ENCODE measurements at places on chromosomes 4 and X.

GRCh38 chrX:10633722-10634121 lies 13.3 kb upstream of the MID1 start:
- DNase-seq = no peak

DNA sequence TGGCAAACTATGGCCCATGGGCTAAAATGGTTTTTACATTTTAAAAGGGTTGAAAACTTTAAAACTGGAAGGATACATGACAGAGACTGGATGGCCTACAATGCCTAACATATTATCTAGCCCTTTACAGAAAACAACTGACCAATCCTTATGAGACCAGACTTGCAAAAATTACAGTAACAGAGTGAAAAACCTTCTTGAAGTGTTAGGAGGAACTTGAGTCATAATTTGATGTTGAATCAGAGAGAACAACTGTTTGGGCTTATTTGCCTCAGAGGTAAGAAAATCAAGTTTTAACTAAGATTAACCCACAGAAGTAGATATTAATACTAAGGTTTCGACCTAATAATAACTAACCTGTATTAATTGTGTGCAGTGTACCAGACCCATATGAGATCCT lies 12.4 kb upstream of the NAP1L5 start:
- no peak for DNase-seq

DNA sequence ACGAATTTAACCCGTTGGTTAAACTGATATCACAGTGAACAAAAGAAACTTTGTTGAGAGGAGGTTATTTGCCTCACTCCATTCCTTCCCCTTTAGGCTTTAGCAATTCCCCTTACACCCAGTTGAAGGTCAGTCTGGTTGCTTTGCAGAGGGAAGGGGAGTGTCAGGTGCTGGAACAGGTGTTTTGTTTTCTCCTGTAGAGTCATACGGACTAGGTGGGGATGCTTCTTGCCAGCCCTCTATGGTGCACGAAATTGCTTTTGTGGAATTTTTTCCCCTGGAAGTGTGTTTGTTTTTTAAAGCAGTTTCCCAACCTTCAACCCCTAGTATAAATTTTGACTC lies 33.1 kb downstream of the DLG3 start:
- DNase-seq = no peak

GRCh38 chr4:120801137-120801758 lies 121.3 kb downstream of the PRDM5 start:
- no peak for DNase-seq

DNA sequence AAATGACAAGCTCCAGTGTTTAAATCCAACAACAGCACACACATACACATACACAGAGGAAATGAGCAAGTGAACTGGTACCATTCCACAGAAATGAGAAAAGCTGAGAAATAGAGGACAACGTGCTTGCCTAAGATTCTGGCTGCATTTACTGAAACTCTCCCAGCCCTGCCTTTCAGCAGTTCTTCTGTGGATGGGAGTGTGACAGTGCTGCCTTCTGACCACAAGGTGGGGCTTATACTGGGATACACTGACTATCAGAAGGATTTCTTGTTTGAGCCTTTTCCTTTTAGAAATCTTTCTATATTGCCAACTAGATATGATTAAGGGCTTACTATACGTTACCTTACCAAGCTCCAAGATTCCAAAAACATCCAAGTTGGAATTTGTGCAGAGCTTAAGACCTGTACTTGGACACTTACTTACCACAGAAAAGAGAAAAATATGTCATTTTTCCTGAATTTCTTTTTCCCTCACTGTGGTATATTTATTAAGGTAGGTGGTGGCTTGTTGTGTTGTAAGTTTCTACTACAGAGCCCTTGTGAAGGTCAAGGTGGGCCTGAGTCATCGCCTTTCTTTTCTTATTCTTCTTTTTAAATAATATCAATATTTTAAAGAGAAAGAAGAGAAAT lies 10.7 kb upstream of the CXCL8 start:
- no peak for DNase-seq

DNA sequence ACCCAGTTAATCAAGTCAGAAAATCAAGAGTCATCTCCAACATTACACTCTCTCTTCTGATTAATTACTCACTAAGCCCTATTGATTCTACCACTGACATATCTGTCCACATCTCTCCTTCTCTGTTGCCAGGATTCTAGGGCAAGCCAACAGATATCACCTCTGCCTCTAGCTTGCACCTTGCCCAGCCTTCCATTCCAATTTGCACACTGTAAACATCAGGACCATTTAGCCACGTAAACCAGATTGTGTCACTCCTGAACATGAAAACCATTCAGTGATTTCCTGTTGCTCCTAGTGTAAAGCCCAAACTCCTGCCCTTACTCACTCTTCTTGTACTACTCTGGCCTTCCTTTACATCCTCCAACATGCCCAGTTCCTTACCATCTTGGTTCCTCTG lies 68.0 kb upstream of the PLS3 start:
- DNase-seq = no peak

DNA sequence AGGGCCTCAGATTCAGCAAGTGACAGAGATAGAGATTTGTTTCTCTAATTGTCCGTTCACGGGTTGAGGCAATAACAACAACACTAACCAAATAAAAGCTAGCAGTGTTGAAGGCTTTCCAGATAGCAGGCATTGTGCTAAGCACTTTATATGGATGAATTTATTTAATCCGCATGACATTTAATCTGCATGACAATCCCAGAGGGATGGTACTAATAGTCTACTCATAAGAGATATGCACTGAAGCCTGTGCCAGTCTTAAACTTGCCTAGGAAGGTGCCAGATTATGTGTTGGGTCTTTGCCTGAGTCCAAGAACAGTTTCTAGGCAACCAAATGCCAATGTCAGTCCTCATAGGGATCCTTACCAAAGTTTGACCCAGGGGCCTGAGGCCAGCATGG lies 37.7 kb upstream of the FAT1 start:
- no peak for DNase-seq

GRCh38 chrX:100379388-100379986 lies 30.6 kb downstream of the PCDH19 start:
- DNase-seq = no peak

GRCh38 chr4:6777636-6778281 lies 4.8 kb upstream of the KIAA0232 start:
- DNase-seq = no peak

DNA sequence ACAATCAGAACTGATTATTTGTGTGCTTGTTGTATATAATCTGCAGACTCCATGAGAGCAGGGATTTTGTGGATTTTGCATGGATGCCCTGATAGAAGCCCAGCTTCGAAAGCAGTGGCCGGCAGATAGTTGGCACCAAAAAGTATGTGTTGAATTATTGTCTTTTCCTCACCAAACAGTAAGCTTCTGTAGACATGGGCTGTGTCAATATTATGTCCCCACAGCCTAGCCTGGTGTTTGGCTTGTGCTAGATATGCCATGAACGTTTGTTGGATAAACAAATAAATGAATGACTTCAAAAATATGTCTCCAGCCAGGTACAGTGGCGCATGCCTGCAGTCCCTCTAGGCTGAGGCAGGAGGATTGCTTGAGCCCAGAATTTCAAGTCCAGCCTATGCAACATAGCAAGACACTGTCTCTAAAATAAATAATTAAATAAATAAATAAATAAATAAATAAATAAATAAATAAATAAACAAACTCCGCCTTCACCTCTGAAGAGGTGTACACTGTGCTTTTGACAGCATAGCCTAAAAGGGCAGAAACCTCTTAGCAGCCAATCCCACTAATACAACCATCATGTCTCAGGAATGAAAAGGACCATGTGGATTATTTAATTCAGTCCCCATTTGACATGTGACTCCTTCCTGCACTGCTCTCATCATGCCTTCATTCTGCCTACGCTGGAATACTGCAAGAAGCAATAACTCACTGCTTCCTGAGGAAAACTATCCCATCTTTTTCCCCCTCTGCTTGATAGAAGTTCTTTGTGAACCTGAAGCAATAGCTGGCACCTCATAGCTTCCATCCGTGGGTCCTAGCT lies 335.2 kb downstream of the FBXW7 start:
- no peak for DNase-seq

DNA sequence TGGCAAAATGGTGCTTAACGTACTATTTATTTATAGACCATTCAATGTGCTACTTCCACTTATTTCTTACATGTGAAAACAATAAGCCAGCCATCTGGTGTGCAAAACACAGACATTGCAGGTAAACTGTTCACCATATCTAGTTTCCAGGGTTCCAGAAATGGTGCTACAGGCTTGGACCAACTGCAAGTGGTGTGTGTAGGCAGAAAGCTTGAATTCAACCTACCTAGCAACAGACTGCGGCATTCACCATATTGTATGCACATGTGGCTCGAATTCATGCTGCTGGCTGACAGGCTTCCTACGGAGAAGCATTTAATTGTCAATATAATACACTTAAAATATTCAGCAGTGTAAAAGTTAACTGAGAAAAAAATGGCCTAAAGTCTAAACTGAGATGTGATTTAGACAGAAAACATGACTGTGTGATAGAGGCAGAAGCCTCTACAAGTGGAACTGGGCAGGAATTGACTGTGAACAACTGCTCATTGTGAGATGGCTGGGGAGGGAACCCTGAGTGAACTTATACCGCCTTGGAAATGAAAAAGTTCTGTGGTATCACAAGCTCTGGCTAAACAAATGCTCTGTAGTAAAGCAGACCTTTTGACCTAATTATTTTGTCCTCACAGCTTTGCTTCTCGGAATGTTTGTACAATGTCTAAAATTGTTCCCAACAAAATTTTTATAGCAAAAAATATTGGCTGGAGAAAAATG lies 434.7 kb downstream of the GRIA2 start:
- no peak for DNase-seq

- DNase-seq = no peak
These were observed 99.2 kb upstream of the TENM3 start for GRCh38 chr4:182143822-182144625.

GRCh38 chr4:7760706-7761105 lies 179.0 kb downstream of the AFAP1 start:
- DNase-seq = no peak

GRCh38 chr4:81792521-81792920 lies 320.8 kb upstream of the RASGEF1B start:
- DNase-seq = no peak

GRCh38 chr4:129261584-129261983 lies 165.6 kb downstream of the C4orf33 start:
- DNase-seq = no peak

- DNase-seq = no peak
These were observed 220.1 kb upstream of the PSAPL1 start for GRCh38 chr4:7654550-7655445.

DNA sequence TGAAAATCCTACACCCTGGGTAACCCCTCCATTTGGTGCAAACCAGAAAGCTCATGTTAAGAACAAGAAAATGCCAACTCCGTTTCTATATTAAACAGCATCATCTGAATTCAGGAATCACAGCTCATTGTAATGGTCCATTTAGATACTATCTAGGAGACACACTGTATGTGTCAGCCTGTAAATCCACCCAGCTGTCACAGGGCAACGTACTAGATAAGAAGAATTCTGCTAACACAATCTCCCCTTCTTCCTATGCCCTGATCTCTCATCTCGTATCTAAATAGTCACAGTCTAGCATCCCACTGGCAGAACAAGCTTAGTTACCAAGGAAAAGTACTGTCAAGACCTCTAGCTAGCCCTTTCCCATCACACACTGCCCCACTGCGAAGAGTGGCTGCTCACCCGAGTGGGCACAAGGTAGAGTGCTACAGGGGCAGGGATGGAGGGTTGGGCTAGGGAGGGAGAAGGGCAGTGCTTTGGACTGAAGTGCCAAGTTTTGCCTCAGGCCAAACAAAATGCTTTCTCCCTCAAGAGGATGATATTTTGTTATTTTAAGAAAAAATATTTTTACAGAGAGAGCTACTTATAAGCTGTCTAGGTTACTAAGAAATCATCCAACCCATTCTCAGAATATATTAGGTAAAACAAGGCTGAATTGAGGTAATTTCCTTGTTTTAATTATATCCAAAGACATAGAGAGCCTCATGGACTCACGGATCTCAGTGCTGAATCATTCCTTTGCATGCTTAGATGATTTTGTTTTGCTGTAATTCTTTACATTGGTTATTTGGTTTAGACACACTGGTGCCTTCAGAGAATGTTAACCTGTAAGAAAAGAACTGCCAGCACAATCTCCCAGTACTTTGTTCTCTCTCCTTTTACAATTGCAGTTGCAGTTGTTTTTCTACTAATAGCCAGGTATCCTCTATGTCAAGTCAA lies 196.6 kb downstream of the PRDM5 start:
- DNase-seq = no peak

GRCh38 chr4:1305781-1306455 lies 16.2 kb downstream of the MAEA start:
- peak; percentile 44 for DNase-seq

DNA sequence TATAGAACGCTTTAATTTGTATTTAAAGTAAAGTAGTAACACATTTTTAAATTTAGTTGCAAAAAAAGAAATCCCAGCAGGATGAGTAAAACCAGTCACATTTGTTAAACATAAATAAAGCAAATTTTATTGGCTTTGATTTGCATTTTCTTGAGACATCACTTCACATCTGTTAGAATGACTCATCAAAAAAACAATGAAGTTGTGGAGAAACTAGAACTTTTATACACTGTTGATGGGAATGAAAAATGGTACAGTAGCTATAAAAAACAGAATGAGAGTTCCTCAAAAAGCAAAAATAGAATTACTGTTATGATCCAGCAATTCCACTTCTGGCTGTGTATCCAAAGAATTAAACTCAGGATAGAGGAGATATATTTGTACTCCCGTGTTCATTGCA lies 454.0 kb upstream of the KLHL4 start:
- no peak for DNase-seq

- DNase-seq = no peak
These were observed 20.5 kb downstream of the DDIT4L start for GRCh38 chr4:100169491-100170485.

- DNase-seq = no peak
These were observed 87.4 kb upstream of the TENM3 start for GRCh38 chr4:182155806-182156205.

GRCh38 chr4:25727711-25728493 lies 72.3 kb downstream of the SLC34A2 start:
- no peak for DNase-seq

- DNase-seq = no peak
These were observed 183.7 kb downstream of the EVC2 start for GRCh38 chr4:5524446-5525299.

- DNase-seq = no peak
These were observed 868.9 kb downstream of the PDHA2 start for GRCh38 chr4:96708766-96709165.

DNA sequence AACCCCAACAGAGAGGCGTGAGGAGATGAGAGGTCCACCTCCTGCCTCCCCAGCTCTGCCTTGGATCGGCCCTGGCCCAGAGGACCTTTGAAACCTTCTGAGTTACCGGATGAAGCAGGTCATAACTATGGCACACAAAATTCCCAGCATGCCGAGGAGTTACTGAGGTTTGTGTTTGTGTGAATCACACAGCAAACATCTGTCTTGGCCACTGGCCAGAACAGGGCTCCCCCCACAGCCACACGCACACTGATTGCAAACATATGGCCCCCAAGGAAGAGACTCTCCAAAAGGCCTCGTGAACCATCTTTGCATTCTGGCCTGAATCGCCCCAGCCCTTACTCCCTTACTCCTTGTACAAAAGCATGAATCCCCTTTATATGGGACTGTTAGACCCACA lies 18.9 kb downstream of the RPS4X start:
- no peak for DNase-seq

GRCh38 chr4:126697748-126698147 lies 935.0 kb upstream of the INTU start:
- no peak for DNase-seq

GRCh38 chrX:30713061-30713525 lies 59.9 kb downstream of the GK start:
- peak; percentile 50 for DNase-seq

GRCh38 chrX:110504947-110505346 lies 146.3 kb downstream of the RTL9 start:
- DNase-seq = no peak

GRCh38 chrX:80016182-80016581 lies 1.6 kb downstream of the TBX22 start:
- no peak for DNase-seq

All from stimulated activated CD4-positive, alpha-beta T cell treated with anti-CD3 and anti-CD28 coated beads, Interleukin-2, amount 100 ng/mL, for 24 hours (primary cell).